ENCODE measurements at places on chromosomes 7 and 10. TPM values are rescaled to one million over a fixed set of nuclear protein-coding genes. Genes with fewer than 3 reads are reported as not detected.

The PILRA gene
- 0.68 TPM for total RNA-seq

The PGAM2 gene
- not detected for total RNA-seq

The PON1 gene
- total RNA-seq: not detected

The WDFY4 gene
- not detected for total RNA-seq

The TET1 gene
- total RNA-seq: 1.2 TPM

The DNAH11 gene
- not detected for total RNA-seq

The PRKAR2B gene
- 4.1 TPM for total RNA-seq

The CALML5 gene
- total RNA-seq: not detected

GRCh38 chr7:18638594-18639452, 143.3 kb downstream of the HDAC9 start:
- peak; percentile 19 for DNase-seq

GRCh38 chr7:102721-103120, 89.7 kb upstream of the FAM20C start:
- no peak for DNase-seq

GRCh38 chr7:130151591-130152492, 53.4 kb downstream of the TMEM209 start:
- DNase-seq: no peak

- DNase-seq: no peak
Observed at GRCh38 chr7:2154121-2154520, 78.6 kb downstream of the MAD1L1 start.

DNA sequence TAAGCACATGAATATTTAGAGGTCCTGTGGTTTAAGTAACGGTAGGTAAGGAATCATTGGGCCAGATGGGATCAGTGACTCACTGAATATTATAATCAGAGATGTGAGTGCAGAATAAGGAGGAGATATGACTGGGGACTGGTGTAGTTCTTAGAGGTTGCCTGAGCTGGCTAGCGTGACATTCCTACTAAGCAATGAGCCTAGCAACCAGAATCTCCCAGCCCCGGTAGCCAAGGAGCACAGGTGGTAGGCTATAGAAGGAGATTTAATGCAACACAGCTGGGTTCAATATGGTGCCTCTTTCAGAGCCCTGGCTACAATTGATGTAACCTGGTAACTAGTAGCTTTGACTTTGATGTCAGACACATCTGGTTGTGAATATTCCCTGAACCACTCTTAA, 641.6 kb downstream of the AUTS2 start:
- DNase-seq: no peak

- no peak for DNase-seq
Observed at GRCh38 chr10:43071865-43072650, 4.8 kb upstream of the RET start.

DNA sequence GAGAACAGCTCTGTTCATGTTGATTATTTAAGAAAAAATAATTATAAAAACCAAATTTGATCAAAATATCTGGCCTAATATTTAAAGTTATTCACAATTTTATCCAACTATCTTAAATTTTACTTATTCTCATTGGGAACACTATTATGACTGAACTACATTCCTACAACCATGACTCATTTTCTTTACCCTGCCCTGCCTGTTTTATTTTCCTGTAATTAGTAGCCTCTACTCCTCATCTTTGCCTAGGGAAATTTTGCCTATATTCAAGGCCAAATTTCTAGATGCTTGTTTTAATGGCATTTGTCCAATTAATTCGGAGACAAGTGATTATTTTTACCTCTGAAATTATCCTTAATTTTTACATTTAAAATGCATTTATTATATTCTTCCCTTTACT, 289.7 kb upstream of the TMEM229A start:
- DNase-seq: no peak

DNA sequence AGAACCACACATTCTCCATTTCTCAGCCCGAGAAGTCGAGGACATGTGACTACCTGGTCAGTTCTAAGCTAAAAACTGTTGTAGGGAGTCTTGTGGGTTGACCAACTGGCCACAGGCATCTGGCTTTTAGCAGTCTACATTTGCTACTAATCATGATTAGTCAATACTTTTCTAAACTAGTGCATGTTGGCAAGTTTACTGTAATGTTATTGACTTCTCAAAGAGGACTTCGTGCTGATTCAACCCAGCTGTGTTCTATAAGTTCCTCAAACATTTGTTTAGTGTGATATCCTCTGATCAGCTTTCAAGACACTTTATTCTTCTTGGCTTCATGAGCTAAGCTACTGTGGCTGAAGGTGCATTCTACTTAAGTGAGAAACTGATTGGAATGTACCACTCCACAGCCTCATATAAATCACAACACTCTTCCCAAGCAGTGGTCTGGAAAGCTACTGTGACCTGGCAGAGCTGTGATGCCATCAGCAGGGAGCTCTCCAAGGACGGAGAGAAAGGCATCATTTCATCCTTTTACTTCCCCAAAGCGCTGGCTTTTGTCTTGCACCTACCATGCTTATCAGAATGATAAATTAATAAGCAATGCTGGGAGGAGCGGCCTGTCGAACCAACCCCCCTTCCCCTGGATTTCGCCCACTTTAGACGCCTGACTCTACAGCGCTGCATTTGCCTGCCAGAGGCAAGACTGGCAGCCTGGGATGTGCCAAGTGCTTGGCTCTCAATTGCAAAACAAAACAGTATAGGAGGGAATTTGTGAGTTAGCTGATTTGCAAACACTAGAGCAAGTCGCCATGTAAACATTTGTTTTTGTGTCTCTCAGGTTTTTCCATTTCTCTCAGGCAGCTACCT, 206.7 kb upstream of the PLXNA4 start:
- peak; percentile 28 for DNase-seq

- DNase-seq: no peak
Observed at GRCh38 chr7:149293338-149293737, 31.3 kb downstream of the ZNF783 start.

GRCh38 chr10:69496352-69497230, 45.3 kb downstream of the TSPAN15 start:
- DNase-seq: no peak

DNA sequence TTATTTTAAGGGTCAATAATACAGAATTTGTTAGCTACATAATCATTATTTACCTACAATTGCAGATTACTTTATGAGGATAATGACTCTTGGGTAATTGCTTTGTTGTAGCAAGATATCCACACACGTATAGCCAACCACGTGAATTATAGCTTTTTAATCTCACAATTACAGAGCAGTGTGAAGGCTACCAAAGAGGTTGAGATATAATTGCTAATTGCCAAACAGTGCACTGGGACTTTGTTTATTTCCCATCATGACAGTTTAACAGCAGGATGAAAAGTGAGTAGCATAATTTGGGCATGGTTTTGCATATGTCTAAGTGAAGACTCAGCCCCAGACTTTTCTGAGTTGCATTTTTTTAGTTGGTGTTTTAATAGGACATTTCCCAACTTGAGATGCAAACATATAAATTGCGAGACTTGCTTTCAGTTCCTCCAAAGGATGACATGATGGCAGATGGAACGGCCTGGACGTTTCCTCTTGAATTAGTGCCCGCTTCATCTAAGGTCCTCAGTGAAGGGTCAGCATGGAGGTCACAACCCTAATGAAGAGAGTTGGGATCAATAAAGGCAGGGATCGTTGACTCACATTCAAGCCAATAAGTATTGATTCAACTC, 180.7 kb upstream of the GPR26 start:
- no peak for DNase-seq

- peak; percentile 38 for DNase-seq
Observed at GRCh38 chr7:126791306-126791705, 461.4 kb downstream of the GRM8 start.

DNA sequence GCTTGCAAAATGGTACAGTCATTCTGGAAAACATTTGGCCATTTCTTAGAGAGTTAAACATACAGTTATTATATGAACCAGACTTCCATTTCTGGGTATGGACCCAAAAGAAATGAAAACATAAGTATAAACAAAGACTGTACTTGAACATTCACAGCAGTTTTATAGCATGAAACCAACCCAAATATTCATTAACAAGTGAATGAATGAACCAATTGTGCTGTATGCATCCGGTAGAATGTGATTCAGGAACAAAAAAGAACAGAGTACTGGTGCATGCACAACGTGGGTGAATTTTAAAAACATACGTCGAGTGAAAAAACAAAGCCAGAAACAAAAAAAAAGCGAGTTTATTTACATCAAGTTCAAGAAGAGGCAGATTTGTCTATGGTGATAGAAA, 1085.8 kb upstream of the AUTS2 start:
- no peak for DNase-seq

DNA sequence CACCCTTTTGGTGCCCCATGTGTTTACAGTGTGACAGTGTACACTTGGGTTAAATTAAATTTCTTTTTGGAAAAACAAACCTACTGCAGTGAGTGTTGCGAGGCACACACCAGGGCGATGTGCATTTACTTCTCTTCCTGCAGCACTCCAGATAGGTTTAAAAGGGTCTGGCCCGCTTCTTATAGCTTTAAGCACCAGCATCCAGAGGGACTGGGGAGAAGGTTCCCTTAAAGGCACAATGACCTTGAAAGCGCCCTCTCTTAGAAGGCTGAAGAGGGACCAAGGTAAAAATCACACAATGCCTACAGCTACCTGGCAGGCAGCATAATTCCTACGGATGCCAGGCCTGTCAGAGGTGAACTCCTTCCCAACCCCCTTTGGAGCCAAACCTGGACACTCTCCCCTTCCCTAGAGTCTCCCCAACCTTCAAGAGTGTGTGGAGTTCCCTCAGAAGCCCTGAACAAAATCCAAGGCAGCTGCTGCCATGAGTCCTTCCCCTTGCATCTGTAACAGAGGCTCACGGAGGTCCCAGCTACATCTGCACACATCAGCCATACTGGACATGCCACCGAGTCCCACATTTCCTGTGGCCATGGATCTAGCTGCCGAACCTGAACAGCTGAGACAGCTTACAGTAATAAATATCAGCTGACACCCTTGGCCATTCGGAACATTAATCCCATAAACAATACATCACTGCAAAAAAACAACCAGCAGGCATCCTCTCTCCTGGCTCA, 33.2 kb downstream of the TRIM8 start:
- no peak for DNase-seq

DNA sequence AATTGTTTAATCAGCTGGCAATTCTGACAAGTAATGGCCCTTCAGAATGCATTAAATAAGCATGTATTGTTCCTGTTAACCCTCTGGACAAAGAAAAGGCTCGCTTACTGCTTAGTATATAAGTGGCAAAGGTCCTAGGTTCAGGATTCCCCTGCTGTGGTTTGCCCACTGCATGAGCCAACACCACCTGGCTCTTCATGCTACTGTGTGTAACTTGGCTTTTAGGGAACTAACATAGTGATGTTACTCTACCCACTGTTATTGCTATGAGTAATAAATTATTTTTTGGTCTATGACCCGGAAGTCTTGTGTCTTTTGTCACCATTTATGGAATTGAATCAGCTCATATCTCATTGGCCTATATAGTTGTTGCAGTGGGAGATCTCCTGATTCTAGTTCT, 791.7 kb upstream of the PHF14 start:
- no peak for DNase-seq

DNA sequence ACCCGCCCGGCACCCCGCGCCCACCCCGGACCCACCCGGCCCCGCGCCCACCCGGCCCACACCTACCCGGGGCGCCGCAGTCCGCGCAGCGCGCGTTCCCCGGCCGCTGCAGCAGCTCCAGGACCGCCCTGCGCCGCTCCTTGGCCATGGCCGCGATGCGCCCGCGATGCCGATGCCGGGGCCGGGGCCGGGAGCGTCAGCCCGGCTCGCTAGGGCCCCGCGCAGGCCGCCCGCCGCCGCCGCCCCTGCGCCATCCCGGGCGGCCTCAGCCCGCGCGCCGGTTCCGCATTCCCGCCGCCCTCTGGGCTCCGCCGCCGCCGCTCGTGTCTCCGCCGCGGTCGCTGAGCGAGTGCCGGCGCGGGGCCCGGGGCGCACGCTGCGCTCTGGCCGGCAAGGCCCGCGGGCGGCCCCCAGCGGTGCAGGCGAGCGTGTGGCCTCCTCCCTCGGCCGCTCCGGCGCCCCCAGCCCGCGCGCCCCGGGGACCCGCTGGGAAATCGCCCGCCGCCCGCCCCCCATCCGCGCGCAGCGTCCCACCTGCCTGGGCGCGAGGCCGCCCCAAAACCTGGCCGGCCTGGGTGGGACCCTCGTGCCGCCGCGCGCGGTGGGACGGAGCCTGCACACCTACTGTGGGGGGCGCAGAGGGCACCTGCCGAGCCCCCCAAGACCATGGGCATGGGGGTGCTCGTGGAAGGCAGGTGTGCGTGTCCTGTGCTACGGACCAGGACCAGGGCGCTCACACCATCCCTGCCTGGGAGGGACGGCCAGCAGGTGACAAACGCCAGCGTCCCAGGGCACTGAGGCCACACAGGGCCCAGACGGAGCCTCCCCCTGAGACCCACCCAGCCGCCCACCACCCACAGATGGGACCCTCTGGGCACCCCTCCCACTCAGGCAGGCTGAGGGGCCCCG, at the start of gene ADAP1:
Gene ADAP1, minus strand, starts transcription at position 351 of the 909 bp plus-strand sequence. Its CDS starts 203 bp downstream, at position 148.
- DNase-seq: no peak

- DNase-seq: no peak
Observed at GRCh38 chr10:11626071-11626470, 14.6 kb upstream of the USP6NL start.
